Stimulated activated CD8-positive, alpha-beta memory T cell treated with anti-CD3 and anti-CD28 coated beads, Interleukin-15, amount 100 ng/mL, for 24 hours (primary cell): ENCODE measurements at places on chromosomes 1 and 21.

GRCh38 chr1:27872059-27872801 is at the start of gene THEMIS2:
TSS of gene THEMIS2 (plus strand) at chr1:27872544. CDS start at chr1:27872572, 28 bp downstream.
- peak; percentile 65 for DNase-seq

DNA sequence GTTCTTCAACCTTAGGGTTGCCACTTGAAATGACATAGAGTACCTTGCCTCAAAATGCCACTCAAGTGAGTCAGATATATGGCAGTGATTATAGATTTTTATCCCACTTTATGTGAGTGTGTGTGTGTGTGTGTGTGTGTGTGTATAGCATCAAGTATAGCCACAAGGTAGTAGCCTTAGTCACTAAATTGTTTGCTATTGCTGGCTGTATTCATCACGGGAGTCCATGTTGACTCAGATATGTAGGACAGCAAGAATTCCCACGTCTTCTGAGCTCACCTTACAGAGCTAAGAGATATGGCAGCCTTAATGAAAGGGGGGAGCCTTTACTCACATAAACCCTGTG is 9.3 kb downstream of the ETS2 start:
- DNase-seq, result no peak

- no peak for DNase-seq
Observed at GRCh38 chr1:9842073-9842711, 18.4 kb upstream of the CLSTN1 start.

- no peak for DNase-seq
Observed at GRCh38 chr1:64917328-64917861, 49.0 kb downstream of the JAK1 start.

- no peak for DNase-seq
Observed at GRCh38 chr1:16644193-16644481, 22.6 kb downstream of the RNU1-3 start.

GRCh38 chr1:222543817-222544216 is 4.1 kb downstream of the HHIPL2 start:
- DNase-seq, result no peak

DNA sequence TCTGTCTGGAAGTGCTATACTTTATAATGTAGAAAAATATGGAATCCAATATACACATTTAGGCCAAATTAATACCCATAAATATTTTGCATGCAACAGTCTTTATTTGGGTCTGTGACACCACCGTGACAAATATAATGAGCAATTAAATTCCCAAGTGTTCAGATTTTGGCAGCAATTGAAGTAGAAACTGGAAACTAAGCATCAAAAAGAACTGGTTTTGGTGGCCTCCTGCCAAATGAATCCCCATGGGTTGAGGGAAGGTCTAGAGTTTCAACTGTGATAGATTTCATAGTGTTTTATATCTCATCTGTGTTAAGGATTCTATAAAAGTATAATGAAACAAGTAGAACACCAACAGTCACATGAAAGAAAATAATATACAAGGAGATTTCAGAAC is 88.4 kb downstream of the DPYD start:
- DNase-seq, result no peak

DNA sequence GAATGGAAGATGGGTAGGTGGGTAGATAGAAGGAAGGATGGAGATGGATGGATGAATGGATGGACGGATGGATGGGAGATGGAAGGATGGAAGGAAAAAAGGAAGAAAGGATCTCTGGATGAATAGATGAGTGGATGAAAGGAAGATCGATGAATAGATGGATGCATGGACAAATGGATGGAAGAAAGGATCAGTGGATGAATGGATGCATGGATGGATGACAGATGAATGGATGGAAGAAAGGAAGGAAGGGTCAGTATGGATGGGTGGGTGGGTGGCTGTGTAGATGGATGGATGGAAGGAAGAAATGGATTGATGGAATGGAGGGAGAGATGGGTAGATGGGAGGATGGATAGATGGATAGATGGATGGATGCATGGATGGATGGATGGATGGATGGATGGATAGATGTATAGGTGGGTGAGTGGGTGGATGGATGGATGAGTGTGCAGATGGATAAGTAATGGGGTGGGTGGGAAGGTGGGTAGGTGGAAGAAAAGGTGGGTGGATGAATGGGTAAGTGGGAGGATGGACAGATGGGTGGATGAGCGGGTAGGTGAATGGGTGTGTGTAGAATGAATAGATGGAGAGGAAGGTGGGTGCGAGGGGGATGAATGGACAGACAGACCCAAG is 14.6 kb downstream of the KIF17 start:
- DNase-seq, result no peak

- DNase-seq, result no peak
Observed at GRCh38 chr1:223036479-223036845, 106.6 kb downstream of the TLR5 start.

- DNase-seq, result no peak
Observed at GRCh38 chr1:19079541-19080472, 123.3 kb upstream of the IFFO2 start.

- no peak for DNase-seq
Observed at GRCh38 chr1:74423471-74423870, 88.9 kb downstream of the LRRC53 start.

GRCh38 chr1:182662121-182662890 is 22.1 kb downstream of the RGS8 start:
- DNase-seq, result no peak

- DNase-seq, result no peak
Observed at GRCh38 chr1:152871731-152872126, 6.4 kb upstream of the SMCP start.
